NCI-H1436 (cell line): ENCODE measurements at places on chromosomes 4 and X.

DNA sequence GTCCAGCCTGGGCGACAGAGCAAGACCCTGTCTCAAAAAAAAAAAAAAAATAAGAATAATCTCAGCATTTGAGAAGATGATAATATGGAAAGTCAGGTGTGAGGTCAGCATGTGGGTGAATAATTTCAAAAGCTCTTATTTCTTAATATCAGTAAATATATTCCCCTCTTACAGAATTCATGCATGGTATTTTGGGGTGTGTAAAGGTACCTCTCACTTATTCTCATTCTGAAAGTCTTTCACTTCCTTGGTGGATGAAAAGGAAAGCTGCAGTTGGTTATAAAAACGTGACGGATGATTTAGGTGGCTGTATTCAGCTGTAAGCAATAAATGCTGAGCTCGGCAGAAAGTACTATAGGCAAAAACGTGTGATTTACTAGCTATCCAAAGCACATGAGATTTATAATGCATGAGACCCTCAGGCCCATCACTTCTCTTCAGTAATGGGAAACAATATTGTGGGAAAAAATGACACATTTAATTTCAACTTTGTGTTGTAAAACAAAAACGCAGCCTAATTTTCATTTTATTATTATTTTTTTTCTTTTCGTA is 353.2 kb upstream of the MAGEB2 start:
- no peak for DNase-seq

GRCh38 chr4:115918149-115918548 is 804.7 kb upstream of the NDST4 start:
- DNase-seq, result no peak

- no peak for DNase-seq
These were observed 30.8 kb downstream of the HERC3 start for GRCh38 chr4:88623097-88623496.

DNA sequence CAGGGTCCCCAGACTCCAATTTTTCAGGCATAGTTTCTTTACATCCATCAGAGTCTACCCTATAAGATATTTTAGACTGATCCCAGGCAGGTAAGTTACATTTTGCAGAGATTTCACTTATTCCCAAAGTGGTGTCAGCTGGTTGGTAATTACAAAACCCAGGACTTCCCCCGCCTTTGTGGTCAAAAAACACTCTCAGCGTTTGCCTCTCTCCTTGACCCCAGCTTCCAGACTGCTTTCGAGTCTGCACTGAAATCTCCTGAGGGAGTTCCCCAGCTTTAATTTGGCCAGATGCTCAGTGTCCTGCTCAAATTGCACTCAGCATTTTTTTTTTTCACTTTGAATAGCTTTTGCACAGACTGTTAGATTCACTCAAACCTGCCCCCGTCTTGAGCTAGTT is 11.2 kb upstream of the AMOT start:
- no peak for DNase-seq

GRCh38 chrX:153642051-153642654 is 4.8 kb upstream of the DUSP9 start:
- DNase-seq, result no peak

DNA sequence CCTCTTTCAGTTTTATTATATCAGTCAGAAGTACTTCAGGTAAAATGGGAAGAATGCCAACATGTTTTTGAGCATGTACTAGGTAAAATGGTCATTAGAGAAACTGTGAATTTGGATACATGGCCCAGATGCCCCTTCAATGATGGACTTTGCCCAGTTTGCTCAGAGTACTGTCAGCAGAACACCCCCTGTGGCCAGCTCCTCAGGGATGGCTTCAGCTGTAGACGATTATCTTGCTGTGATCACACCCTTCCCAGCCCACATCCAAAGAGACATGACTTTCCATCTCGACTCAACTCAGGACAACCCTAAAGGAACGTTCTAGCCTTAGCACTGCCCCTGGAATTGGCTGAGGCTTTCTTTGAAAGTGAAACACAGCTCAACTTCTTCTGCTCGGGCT is 439.1 kb downstream of the PACRGL start:
- DNase-seq, result no peak

DNA sequence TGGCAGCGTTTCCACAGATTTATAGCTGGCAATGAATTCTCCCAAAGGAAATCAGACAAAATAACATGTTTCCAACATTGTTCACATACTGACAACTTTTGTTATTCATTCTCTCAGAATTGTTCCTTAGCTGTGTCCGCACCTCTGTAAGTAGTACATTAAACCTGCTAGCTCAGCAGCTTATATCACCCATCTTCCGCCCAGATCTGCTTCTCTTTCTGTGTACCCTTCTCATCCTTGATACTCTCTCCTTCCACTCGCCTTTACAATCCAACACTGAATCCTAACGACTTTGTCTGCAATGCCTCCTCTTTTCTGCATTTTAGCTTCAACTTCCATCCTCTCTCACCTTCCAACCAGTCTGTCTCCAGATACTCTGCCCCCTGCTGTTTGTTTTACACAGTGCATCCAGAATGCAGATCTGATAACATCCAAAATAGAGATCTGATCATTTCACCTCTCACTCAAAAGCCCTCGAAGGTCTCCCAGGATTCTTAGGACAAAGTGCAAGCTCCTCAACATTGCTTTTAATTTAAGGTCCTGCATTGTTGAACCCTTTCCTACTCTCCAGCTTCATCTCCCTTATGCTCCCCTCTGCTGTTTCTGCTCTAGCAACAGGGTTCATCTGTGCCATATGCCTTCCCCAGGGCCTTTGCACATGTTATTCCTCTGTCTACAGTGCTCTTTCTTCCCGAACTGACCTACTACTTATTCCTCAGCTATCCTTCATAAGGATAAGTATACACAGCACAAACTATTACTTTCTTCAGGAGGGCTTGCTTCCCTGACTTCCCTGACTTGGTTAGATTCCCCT is 67.3 kb upstream of the VBP1 start:
- no peak for DNase-seq

DNA sequence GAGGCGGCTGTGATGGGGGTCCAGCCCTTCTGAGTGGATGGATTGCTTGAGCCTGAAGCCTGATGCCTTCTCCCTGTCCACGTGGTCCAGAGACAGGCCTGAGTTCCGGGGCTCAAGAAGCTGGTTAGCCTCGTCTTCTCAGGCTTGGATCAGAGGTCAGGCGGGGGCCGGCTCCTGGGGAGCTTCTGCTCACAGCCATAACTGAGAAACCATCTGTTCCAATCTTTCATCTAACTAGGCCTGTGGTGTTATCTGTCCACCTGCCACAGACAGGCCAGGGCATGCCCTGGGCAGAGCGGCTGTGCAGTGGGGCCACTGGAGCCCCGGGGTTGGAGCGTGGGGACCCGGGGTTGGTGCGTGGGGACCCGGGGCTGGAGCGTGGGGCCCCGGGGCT is 63.1 kb downstream of the SORCS2 start:
- no peak for DNase-seq

DNA sequence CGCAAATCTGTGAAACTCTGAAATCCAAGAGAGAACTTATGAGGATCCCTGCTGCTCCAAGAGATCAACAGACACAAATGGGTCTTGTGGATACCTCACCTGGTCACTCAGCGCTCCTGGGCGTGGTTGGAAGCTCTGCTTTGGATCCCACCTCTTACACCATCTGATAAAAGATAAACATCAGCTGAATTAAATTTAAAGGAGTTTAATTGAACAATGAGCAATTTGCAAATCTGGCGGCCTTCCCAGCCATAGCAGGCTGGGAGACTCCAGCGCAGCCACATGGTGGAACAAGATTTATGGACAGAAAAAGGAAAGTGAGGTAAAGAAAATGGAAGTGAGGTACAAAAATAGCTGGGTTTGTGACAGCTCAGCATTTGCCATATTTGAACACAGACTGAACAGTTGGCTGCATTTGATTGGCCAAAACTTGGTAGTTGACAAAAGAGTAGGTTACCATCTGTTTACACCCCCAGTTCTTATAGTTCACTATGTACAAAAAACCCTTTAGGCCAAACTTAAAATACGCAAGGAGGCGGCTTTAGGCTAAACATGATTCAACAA is 437.3 kb upstream of the NDST3 start:
- DNase-seq, result no peak

- DNase-seq, result no peak
These were observed 36.0 kb downstream of the MAML3 start for GRCh38 chr4:140117947-140118346.

DNA sequence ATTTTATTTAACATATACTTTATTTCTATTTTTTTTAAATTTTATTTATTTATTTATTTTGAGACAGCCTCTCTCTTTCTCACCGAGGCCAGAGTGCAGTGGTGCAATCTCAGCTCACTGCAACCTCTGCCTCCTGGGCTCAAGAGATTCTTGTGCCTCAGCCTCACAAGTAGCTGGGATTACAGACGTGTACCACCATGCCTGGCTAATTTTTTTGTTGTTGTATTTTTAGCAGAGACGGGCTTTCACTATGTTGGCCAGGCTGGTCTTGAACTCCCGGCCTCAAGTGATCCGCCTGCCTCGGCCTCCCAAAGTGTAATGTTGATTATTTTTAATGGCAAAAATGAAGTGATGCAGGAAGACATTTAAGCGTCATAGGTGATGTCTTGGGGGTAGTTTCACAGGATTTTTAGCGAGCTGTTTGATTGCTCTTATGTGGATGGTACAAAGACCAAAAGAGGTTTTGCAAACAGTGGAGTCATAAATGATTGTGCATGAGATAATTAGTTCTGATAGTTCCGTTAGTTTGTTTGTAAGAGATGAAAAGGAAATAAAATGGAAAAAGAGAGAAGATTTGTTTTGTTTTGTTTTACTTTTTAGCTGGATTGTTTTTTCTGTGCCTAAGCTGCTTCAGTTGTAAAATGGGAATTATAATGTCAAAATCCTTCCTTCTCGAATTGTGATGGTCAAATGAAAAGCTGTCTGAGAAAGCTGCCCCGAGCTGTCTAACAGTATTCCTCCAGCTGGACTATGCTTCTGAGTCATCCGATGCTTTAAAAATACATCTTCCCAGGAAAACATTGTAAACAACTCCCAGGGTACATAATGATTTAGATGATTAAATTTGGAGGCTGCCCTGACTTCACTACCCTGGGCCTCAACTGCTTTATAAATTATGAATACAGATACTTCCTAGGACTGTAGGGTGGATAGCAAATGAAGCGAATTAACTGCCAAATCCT is 14.7 kb downstream of the RHOH start:
- no peak for DNase-seq
